ENCODE measurements at places on chromosomes 7 and 10.

GRCh38 chr7:38330861-38331621 is 57.6 kb upstream of the TARP start:
- DNase-seq, result no peak

DNA sequence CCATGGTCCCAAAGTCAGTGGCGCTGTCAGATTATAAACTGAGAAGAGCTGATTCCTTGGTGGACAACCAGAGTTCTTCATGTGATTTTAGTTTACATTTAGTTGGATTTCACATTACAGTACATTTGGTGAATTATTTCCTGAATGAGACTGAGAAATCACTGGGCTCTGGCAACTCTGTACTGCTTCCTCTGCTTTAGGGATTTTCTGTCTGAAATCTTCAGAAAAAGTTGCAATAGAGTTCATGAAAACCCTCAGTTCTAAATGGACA is 242.6 kb downstream of the BICC1 start:
- no peak for DNase-seq

- no peak for DNase-seq
Measured at GRCh38 chr7:5363729-5364128, 59.9 kb downstream of the TNRC18 start.

DNA sequence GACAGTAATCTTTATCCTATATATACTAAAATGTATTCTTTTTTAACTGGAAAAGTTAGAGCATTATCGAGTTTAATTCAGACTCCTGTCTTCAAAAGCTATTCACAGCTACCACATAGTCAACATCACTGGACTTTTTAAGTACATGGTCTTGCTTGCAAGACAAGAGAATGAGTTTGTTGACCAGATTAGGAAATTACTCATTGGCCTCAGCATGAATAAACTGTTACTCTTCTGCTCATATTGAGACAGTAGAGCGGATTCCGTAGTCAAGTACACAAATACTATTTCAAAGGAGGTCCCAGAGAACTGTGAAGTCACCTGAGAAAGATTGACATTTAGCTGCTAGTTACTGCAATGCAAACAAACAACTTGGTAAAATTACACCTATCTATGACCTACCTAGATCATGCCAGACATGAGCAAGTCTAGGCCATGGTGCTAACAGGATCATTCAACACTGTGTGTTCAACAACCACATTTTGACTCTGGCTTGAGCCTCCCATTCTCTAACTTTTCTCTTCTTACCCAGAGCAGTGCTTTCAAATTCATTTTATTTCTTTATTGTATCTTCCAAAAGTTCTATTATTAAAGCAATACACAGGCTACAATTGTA is 280.9 kb downstream of the NEBL start:
- DNase-seq, result no peak
